ENCODE measurements at places on chromosomes 2 and 18.

DNA sequence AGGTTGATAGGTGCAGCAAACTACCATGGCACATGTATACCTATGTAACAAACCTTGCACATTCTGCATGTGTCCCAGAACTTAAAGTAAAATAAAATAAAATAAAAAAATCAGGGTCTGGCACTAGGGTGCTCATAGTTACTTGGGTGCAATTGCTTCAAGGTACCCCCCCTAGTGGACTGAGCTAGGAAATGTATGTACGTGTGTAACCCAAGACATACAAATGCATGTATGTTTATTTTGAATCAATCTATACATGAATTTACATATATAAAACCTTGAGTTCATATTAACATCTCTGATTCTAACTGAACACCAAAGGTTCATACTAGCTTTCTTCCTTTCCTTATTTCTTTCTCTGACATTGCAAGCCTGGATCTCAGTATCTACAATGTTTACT is 51.5 kb downstream of the USP37 start:
- no peak for DNase-seq

DNA sequence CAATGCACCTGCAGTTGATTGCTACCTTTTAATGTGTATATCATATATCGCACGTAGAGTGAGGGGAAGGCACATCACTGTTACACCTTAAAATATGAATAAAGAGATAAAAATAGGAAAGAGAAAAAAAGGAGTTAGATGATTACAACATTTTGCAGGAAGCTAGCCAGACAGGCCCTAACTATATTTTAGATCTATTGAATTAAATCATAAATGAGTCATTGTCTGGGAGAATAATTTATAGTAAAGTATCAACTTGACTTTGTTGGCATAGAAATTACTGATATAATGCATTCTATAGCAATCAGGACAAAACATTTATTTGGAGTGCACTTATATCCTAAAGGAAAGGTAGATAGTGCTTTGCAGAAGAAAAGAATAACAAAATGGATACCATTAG is 384.9 kb upstream of the NXPH2 start:
- DNase-seq, result no peak

GRCh38 chr2:53865264-53865663 is 5.5 kb upstream of the GPR75 start:
- no peak for DNase-seq

DNA sequence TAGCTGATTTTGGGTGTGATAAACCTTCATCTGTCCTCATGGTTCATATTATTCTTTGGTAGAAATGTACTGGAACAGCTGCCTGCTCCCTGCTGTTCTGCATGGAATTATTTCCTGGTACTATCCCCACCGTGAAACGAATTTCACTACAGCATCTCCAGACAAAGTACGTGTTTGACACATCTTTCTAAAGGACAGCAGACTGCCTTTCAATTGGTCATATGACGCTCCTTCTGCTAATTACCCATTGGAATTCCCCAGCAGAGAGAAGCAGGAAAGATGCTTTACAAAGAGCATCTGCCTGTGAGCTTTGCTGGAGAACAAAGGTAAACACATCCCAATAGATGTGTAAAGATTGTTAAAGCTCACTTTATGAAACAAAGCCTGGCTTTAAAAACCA is 4.4 kb upstream of the RFX8 start:
- no peak for DNase-seq
